Spinal cord (tissue), 10 donors: ENCODE measurements at places on chromosomes 1 and 21. TPM values are rescaled to one million over a fixed set of nuclear protein-coding genes. Genes with fewer than 3 reads are reported as not detected.

Gene ERO1B
- total RNA-seq: 14.3 TPM

GRCh38 chr1:41285818-41286217 is 43.7 kb upstream of the SCMH1 start:
- no peak overlapping the region for H3K27ac ChIP-seq
- H3K27me3 ChIP-seq: no peaks in the 10 kb centered on the region
- no peak overlapping the region for H3K4me3 ChIP-seq
- no peaks in the 10 kb centered on the region for H3K36me3 ChIP-seq
- peak; percentile 25 for DNase-seq

DNA sequence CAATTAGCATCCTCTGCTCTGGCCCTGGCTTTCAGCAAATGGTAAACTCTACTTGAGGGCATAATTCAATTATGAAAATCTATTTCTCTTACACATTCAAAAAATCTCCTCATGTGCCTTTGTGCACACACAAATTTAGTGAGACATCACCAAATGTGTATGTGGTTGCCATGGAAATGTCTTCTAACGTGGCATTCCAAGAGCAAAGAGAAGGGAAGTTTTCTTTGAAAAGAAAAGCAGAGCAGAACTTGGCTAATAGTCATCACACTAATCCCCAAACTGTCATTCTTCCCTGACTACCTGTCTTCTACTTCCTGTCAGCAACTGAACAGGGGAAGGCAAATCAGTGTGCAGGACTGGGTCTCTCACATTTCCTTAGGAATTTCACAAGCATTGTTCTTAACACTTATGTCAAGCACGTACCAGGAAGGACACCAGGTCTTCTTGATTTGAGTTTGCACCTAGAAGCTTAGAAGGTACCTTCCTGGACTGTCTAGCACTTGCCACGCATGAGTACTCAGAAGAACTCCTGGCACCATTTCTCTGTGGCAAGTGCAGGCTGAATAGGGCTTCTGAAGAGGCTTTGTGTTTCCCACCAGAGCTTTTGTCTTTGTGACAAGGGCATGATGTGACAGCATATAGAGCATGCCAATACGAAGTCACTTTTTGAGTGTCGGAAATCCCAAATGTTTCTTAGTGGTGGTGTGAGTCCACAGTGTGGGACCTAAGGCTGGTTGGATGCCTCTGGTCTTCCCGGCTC is 32.3 kb downstream of the MAN1C1 start:
- H3K4me1 ChIP-seq: peaks cover 62% of the 10 kb centered on the region
- no peaks in the 10 kb centered on the region for H3K27me3 ChIP-seq
- no peak overlapping the region for H3K27ac ChIP-seq

GRCh38 chr21:34983680-34984086 is 65.4 kb downstream of the RUNX1 start:
- H3K4me1 ChIP-seq: peaks cover 16% of the 10 kb centered on the region
- no peak overlapping the region for H3K4me3 ChIP-seq
- no peak overlapping the region for H3K27ac ChIP-seq
- no peak for DNase-seq
- H3K36me3 ChIP-seq: no peaks in the 10 kb centered on the region

Gene SLC26A9
- 0.30 TPM for total RNA-seq
